T-helper 22 cell (primary cell): ENCODE measurements at places on chromosomes 11 and 22.

DNA sequence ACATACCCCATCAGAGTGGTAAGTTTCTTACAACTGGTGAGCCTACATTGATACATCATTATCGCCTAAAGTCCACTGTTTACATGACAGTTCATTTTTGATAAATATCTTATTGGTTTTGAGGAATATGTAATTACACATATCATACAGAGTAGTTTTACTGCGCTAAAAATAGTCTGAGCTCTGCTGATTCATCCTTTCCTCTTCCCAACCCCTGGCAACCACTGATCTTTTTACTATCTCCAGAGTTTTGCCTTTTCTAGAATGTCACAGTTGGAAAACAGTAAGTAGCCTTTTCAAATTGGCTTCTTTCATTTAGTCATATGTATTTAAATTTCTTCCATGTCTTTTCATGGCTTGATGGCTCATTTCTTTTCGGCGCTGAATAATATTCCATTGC, 112.8 kb downstream of the LARGE1 start:
- no peak for DNase-seq

DNA sequence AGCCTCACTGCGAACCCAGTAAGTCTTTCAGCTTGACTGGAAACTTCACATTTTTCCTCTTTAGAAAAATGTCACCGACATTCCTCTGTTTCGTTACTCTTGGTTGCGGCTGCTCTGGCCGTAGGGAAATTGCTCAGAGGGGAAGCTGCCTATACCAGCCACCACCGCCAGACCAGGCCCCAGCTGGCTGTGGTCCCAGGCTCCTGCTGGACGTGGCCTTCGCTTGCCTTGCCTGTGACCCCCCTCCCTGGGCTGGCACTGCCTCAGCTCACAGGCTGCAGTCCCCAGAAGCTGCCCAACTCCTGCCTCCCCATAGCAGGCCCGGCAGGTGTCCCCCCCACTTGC, 197.8 kb downstream of the MN1 start:
- DNase-seq = no peak

GRCh38 chr11:76282811-76283595, 76.7 kb upstream of the WNT11 start:
- no peak for DNase-seq

DNA sequence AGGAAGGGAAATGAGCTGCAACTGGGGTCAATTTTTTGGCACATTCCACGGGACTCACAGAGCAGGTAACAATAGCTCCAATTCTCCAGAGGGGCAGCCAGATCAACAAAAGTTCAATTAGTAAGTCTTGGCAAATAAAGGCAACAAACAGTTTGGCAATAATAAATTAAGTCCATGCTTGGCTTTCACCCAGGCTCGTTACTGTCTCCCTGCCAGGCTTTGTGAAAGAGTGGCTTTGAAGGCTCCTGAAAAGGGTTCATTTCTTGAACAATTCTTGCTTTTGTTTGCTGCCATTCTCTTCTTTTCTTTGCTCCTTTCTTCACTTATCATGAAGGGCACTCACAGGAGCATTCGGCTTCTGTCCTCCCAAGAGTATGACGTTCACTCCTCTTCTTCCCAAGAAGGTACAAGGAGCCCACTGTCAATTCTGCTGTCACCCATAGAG, 123.3 kb downstream of the APIP start:
- DNase-seq = no peak

- DNase-seq = no peak
These were observed 54.6 kb downstream of the MN1 start for GRCh38 chr22:27746918-27747317.

GRCh38 chr11:115222218-115222862, 281.9 kb downstream of the CADM1 start:
- peak; percentile 2 for DNase-seq

DNA sequence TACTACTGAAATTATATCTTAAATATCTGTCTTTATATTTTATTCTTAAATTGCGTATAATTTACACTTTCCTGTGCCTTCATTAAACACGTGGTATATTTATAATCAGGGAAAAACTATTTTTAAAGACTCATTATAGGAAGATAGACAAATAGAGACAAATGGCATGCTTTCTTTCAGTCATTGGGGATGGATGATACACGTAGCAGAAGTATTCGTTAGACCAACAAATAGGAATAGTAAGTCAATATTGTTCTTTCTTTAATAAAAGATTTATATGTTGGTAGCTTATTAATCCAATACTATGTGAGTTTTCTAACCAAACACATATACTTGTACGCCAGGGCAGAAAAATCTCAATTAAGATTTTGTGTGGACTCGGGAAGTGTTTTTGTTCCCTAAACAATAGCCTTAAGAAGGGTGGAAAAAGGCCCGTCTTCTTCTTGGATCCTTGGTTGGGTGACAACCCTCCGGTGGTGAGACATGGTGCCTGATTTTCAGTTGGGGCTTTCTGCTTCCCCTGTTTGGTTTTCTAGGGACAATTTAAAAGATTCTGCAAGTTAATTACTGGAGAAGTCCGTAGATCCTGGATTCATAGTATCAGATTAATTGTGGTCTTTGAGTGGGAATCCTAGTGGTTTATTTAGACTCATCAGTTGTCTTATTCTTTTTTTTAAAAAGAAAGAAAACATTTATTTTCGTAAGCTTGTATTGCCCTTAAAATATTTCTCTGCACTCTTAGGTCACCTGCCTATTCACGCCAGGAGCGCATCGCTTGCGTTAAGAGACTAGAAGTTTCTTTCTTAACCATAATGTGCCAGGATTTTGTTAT, 83.5 kb upstream of the WNT7B start:
- DNase-seq = no peak

DNA sequence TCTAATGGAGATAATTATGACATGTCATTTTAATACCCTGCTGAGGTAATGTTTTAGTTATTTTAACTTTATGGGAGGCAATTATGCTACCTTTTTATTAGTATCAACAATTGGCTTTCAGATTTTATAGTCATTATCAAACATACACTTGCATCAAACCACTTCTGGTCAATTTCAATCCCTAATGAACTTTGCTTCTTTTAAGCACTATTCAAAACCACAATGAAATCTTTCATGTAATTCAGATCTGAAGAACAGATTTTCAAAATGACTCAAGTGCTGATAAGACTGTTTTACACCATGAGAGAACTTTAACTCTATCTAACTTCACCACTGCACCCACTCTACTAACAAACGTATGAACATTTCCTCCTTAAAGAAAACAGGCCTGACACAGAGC, 25.9 kb upstream of the CCDC34 start:
- DNase-seq = no peak

GRCh38 chr11:95095858-95096587, 6.4 kb downstream of the ENDOD1 start:
- no peak for DNase-seq
